ENCODE measurements at places on chromosomes 4 and X.

- DNase-seq, result no peak
These were observed 200.6 kb downstream of the RAPGEF2 start for GRCh38 chr4:159303435-159303834.

- DNase-seq, result no peak
These were observed 55.3 kb upstream of the HPSE start for GRCh38 chr4:83389756-83390505.

GRCh38 chrX:14927401-14927800 is 54.2 kb downstream of the MOSPD2 start:
- no peak for DNase-seq

DNA sequence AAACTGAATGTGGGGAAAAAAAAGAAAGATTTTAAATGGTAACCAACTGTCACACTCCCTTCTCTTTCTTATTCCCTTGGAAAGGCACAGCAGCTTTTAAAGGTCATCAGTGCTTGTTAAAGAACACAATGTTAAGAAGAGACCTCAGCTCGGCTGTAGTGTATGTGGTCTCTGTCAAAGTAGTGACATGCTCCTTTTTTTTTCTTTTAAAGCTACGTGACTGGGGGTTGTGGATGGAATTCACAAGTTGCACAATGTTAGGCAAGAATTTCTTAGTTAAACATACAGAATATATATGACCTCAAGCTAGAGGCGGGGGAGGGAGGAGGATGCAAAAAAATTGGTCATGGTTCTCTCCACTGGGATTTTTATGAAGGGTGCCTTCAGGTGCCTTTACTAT is 45.6 kb downstream of the OCRL start:
- no peak for DNase-seq

- DNase-seq, result no peak
These were observed 22.7 kb downstream of the SCML1 start for GRCh38 chrX:17759990-17760389.

- DNase-seq, result no peak
These were observed 77.1 kb downstream of the RBM47 start for GRCh38 chr4:40552536-40552935.

GRCh38 chrX:54030329-54030728 is 13.9 kb downstream of the PHF8 start:
- no peak for DNase-seq

GRCh38 chr4:181849472-181849871 is 393.7 kb upstream of the TENM3 start:
- no peak for DNase-seq

- DNase-seq, result no peak
These were observed 121.4 kb downstream of the NHS start for GRCh38 chrX:17496407-17496806.

GRCh38 chr4:86250006-86250405 is 109.8 kb downstream of the MAPK10 start:
- no peak for DNase-seq

DNA sequence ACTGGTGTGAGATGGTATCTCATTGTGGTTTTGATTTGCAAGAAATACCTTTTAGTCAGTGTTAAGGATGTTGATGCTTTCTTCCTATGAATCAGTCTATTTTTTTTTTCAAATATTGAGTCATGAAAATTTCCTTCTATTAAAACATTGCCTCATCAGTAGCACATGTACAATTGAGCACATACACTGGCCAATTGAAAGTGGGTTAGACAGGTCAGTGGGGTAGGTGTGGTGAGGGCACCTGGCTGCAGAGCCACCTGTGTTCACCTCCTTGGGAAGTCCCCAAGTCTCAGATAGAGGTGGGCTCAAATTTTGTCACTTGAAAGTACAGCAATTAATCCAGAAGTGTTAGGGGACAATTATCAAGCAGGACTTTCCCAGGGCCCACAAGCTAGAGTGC is 243.7 kb downstream of the SPRY1 start:
- no peak for DNase-seq

- DNase-seq, result no peak
These were observed 110.2 kb upstream of the MYOZ2 start for GRCh38 chr4:119025420-119025819.

DNA sequence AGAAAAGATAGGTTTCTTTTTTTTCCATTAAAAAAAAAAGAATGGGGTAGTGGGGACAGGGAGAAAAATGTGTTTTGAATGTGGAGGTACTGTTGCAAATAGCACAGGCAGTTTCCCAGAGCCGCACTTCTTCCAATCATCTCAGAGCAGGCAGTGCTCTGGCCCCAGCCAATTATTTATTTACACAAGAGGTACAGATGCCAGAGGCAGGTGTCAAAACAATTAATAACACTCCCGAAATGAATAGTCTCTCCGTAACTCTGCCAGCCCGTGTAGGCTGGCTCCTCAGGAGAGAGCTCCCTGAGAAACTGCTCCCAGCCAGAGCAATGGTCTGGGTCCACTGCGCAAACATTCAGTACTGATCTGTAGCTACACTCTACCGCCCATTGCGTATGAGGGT is 130.8 kb upstream of the IL1RAPL2 start:
- no peak for DNase-seq

DNA sequence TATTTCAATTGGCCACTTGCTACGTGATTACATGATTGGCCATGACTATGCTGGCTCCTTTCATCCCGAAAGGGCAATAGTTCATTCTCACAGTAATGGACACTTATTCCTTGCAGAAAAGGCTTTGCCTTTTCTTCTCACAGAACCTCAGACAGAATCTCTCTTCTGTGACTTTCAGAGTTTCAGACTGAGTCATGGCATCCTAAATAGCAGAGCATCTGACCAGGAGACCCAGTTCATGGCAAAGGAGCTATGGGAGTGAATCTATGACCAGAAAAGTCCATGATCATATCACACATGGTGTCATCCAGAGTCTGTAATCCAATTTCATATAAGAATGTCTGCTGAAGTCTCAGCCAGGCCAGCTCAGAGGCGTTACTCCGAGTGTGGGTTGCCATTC is 263.3 kb upstream of the CLNK start:
- DNase-seq, result no peak

GRCh38 chr4:62661821-62662220 is 1461.7 kb downstream of the ADGRL3 start:
- no peak for DNase-seq

GRCh38 chr4:62644372-62644771 is 1444.2 kb downstream of the ADGRL3 start:
- DNase-seq, result no peak

DNA sequence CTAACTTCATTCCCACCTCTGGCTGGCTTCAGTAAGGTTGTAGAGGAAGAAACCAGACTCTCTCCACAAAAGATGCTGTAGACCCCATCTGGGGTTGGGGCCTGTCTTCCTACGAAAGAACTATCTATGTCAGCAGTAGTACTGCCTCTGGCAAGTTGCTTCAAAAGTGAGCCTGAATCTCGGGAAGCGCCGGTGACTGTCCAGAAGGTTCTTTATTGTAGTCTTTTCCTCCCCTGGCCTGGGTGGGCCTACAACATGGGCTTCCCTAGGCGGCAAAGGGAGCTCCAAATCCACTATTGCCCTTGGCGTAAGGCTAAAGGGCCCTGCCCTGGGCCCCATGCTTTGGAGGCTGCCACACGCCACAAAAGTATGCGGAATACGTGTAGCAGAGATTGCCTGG is 38.6 kb upstream of the NYX start:
- DNase-seq, result no peak

DNA sequence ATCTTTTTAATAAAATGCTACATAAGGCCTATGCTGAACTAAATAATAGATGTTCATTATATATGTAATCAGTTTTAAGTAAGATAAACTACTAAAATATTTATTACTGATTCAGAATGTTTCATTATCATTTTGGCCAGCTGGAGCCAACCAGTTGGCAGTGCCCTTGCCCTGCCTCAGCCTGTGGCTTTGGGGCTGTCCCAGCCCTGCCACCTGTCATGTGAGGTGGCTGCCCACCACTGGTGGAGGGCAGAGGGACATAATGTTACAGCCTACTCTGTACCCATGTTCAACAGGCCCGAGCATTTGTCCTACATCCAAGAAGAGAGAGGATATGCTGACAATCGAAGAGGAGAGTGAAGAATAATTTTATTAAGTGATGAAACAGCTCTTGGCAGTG is 422.2 kb downstream of the SPIN4 start:
- no peak for DNase-seq

DNA sequence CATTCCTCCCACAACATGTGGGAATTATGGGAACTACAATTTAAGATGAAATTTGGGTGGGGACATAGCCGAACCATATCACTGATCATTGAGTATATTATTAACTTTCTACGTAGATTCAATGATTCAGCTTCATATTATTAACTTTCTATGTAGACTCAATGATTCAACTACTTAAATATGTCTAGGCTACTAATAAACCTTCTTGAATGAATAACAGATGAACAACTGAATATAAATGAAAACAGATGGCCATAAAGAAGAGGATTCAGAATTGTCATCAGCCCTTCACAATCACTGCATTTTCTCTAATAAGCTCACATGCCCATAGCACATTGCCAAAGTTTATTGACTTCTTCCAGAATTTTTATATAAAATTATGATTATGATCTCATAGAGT is 57.0 kb downstream of the CEP44 start:
- no peak for DNase-seq

- DNase-seq, result no peak
These were observed 335.8 kb downstream of the SH3BGRL start for GRCh38 chrX:81537723-81538122.

DNA sequence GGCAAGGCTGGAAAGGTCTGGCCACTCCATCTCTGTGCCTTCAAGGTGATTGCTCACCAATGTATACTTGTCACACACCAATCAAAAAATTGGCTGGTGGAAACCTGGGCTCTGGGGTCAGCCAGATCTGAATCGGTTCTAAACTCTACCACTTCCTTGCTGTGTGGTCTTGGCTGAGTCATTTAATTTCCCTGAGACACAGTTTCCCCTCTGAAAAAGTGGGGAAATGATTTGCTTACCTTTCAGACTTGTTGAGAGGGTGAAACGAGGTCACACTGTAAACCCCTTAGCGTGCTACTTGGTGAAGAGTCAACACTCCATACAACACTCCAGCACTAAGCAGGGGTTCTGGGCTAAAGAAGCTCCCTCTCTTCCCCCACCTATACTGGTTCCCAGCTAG is 252.3 kb upstream of the ZIC3 start:
- no peak for DNase-seq

DNA sequence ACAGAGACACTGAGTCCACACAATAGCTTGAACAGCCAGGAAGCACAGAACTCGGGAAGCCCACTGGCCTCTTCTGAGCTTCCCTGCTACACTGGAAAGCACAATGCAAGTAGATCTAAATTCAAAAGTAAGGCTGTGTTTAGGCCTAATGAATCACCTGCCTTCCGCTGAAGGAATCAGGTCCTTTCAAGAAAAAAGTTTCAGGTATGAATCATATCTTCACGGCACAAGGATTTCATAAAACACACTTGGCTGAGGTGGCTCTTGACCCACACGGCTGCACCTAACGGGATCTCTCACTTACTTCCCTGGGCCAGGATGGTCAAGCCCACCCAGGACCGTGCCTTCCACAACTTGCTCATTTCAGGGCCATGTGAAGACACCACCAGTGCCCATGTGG is 59.3 kb downstream of the IRF2 start:
- DNase-seq, result no peak

DNA sequence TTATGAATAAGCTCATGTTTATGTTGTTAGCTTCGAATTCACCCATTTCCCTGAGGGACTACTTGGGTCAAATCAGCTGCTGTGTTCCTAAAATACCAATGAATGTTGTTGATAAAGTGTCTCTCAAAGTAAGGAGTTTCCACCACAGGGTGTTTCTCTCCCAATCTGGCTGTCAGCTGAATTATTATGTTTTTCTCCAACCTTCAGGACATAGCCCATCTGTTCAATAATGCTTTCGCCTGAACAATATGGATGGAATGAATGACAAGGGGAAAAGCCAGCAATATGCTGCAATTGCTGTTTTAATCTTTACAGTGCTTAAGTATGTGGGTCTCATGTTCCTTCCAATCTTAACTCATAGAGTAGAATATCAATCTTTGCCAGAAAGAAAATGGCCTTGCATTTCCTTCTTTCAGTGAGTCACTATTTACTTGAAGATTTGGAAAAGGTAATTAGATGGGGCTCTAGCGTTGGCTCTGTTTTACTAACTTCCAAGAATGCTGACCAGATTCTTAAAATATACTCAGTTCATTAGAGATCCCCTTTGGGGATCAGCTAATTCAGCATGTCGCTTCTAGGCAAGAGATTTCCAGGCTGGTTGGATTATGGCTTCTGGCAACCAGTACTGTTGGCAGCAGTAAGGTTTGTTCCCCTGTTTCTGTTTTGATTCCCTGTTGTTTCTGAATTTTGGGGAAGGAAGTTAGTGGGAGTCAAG is 410.5 kb downstream of the PPP3CA start:
- DNase-seq, result no peak

DNA sequence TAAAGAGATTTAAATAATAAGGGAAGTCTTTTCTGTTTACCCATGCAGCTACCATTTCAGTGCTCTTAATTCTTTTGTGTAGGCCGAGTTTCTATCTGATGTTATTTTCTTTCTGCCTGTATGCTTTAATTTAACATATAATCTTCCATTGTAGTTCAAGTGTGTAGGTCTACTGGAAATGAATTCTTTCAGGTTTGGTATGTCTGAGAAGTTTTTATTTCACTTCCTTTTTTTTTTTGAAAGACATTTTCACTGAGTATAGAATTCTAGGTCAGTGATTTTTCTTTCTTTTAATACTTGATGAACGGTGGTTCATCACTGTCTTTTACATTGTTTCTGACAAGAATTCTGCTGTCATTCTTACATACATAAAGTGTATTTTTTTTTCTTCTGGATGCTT is 42.1 kb downstream of the VAMP7 start:
- no peak for DNase-seq

GRCh38 chrX:31656013-31656412 is 584.2 kb upstream of the FTHL17 start:
- DNase-seq, result no peak

DNA sequence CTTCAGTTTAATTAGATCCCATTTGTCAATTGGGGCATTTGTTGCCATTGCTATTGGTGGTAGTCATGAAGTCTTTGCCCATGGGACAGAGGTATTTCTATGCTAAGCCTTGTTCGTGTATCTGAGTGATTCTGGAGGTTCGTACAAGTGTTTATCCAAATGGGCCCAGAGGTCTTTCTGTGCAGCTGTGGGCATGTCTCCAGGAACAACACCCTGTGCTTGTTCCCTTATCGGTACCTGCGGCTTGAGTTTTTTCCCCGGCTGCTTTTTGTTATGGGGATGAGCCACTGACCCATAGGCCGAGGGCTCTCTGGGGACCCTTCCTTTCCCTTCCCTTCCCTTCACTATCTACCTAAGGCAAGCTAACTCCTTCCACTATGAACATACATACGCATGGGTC is 81.4 kb upstream of the WDR1 start:
- no peak for DNase-seq

GRCh38 chr4:113560579-113560978 is 201.0 kb downstream of the CAMK2D start:
- DNase-seq, result no peak

- no peak for DNase-seq
These were observed 298.1 kb upstream of the TAPT1 start for GRCh38 chr4:16524406-16524805.

DNA sequence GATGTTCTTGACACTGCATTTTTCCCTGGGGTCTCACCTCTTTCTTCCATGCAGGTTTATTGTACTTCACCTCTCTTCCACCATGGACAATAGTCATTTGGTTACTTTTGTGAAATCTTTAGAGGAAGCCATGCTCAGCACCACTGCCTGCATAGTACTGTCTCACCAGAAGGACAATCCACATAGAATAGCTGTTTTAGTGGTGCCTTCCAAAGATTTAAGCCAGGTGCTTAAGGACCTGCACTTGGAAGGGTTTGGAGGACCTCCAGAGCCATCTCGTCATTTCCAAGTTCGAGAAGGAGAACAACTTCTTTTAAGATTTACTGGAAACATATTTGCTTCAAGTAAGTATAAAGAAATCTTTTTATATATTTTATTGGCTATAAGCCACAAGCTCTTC is 26.7 kb downstream of the DTHD1 start:
- no peak for DNase-seq
